ENCODE measurements at places on chromosomes 16 and 17.

- no peak for DNase-seq
Measured at GRCh38 chr17:72900654-72900971, 191.9 kb downstream of the SLC39A11 start.

- DNase-seq: no peak
Measured at GRCh38 chr17:76569607-76570279, 15.9 kb downstream of the ST6GALNAC2 start.

- DNase-seq: no peak
Measured at GRCh38 chr17:72382971-72383722, 262.3 kb downstream of the SOX9 start.

DNA sequence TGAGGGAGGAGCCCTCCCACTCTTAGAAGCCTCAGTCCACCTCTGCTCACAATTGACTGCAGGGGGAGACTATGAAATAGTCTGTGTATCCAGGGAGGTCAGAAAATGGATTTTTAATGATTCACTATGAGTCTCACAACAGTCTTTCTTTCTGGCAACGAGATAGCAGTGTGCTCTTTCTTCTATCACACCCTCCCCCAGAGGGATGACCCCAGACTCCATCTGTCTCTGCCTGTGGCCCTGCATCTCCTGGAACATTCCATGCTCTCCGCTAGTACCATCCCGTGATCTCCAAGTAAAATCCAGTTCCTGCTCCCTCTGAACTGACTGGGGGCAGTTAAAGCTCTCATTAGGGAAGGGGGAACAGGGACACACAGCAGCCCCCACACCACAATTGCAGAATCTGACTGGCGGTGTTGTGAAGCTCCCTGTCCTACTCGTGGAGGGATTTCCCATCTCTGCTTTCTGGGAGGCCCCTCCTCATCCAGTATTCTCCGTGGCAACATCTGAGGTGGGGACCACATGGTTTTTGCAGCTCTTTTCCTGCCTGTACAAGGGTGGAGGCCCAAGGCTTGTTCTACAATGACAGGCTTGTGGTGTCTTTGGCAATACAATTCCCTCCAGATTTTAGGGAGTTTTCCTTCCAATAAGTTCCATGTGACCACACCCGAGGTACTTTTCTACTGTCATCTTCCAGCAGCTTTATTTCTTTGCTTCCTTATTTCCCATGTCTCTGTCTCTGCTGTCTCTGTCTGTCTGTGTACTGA, 19.4 kb downstream of the NATD1 start:
- no peak for DNase-seq

- no peak for DNase-seq
Measured at GRCh38 chr16:11857161-11857560, 5.8 kb upstream of the RSL1D1 start.

DNA sequence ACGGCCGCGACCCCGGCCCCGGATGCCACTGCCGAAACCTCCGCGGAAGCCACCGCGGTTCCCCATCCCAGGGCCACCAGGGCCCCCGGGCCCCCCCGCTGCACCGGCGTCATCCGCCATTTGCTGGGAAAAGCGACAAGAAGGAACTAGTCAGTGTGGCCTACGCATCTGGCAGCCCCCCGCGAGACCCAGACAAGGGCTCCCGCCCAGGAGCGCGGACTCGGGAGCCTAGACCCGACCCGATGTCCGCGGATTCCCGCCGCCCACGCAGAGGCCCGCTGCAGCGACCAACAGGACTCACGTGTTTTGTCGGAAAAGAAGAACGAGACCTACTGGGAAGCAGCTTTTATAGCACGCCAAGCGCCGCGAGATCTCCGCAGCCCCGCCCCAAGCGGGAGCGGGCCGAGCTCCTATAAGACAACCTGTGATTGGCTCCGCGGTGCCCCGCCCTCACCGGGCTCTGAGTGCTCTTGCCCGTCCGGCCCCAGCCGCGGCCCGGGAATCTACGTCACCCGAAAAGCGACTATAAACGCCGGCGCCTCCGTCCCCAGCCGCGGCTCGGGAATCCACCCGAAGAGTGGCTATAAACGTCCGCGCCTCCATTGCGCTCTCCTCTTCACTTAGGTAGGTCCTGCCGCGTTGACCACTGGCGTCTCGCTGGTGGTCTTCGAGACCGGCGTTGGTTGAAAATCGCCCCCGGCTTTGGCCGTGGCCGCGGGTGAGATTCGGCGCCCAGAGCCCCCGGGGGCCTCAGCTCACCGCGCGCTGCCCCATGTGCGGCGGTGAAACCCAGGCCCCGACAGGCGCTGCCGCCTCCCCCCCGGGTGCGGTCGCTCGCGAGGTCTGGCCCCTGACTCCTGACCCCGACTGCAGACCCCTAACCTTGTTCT, at the start of gene RPS2:
Gene RPS2 (minus strand): TSS at position 321 of the 890 bp plus-strand sequence. CDS start 201 bp downstream, at position 120.
- DNase-seq: peak; percentile 99

DNA sequence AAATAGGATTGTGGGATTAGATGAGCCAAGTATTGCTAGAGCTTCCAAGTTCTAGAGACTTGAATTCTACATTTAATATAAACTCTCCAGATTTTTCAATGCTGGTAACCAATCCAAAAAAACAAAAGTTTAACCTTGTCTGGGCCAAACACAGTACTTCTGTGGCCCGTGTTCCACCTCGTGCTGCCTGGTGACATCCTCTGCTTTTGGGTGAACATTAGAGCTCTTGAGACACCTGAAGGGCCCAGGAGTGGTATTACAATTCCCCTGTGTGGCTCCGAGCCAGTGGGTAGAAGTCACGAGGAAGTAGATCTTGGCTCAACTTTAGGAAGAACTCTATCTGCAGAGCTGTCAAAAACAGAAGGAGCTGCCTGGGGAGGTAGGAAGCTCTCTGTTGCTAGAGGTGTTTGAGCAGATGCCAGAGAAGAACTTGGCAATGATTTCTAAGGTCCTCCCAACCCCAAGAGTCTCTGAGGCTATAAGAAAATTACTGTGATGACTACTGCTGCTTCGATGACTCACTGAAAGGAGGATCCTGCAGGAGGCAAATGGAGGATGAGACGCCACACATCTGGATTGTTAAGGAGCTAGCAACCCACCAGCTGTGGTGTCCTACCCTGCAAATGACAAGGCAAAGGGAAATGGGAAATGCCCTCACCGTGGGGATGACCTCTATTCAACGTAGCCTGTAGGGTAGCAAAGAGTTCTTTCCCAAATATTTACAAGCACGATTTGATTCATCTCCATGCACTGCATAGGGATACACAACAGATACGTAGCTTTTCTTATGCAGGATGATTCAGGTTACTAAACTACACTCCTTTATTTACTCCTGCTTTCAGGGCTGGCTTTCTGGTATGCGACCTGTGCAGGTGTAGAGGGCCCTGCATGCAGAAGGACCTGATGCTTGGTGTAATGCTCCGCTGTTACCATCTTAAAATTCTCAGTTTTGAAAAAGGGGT, 45.8 kb upstream of the GAS7 start:
- DNase-seq: no peak
